NCI-H2107 (cell line): ENCODE measurements at places on chromosomes 7 and 10.

GRCh38 chr7:116429986-116430619 is 69.4 kb upstream of the CAV2 start:
- DNase-seq, result no peak

- peak; percentile 26 for DNase-seq
Observed at GRCh38 chr10:104120903-104121484, 977 bp upstream of the SFR1 start.

- DNase-seq, result no peak
Observed at GRCh38 chr7:19397911-19398310, 252.7 kb upstream of the FERD3L start.

- no peak for DNase-seq
Observed at GRCh38 chr7:31014826-31015225, 37.3 kb upstream of the ADCYAP1R1 start.

DNA sequence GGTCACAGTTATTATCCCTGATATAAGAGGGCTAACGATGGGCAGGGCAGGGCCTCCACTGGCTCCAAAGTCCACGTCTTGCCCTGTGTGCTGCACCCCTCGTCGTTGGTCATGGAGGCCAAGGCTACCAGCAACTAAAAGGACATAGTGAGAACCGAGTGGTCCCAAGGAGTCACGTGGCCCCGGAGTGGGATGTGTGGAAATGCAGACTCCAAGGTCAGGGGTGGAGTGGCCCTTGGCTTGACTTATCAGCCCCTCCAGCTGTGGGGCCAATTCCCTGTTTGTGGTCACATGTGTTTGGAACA is 30.7 kb downstream of the BTBD16 start:
- DNase-seq, result no peak

DNA sequence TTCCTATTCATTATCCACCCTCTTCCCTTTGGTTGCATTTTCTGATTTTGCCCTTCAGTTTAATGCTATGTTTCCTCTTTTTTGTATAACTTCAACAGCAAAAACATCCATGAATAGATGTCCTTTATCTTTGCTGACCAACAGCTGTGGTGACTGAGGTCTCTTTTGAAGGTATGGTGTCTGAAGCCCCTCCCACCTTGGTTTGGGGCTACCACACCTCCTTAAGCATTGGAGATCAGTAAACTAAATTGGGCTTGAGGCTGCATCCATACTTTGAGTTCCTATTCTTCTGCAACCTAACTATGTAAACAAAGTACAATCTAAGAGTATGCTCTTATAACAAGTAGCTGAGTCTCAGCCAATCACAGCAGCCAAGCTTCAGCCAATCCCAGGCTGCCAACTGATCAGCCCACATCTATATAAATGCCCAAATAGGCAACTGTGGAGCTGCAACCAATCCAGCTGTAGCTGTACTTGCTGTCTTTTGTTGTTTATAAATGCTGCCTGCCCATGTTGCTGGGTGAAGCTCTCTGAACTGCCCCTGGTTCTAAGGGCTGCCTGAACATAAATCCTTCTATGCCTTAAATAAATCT is 69.4 kb upstream of the PDLIM1 start:
- no peak for DNase-seq

- DNase-seq, result no peak
Observed at GRCh38 chr10:47030191-47030703, 119.0 kb downstream of the PTPN20 start.

- DNase-seq, result no peak
Observed at GRCh38 chr7:75625868-75626267, 112.9 kb downstream of the HIP1 start.

DNA sequence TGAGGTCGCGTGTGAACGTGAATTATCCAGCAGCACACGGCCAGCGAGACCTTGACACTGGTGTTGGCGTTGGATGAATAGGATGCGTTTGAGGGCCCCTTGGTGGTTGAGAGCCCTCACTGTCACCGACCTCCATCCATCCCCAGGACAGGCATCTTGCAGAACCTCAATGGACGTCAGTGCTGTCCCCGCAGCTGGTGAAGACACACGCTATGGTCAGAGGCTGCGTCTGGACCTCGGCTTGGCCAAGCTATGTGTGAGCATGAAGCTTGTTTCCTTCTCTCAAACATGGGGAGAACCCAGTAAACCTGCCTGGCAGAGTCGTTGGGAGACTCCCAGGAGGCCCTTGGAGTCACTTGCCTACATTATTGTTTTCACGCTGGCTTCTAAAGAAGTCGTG is 229.2 kb downstream of the ADARB2 start:
- DNase-seq, result no peak

GRCh38 chr7:452791-453455 is 66.7 kb downstream of the PDGFA start:
- no peak for DNase-seq

- DNase-seq, result no peak
Observed at GRCh38 chr7:27235387-27236311, 7.0 kb upstream of the EVX1 start.

GRCh38 chr10:73590881-73591799 is at the start of gene USP54:
TSS of gene USP54 (minus strand) at chr10:73591342. CDS start at chr10:73575658, 15,684 bp downstream.
- no peak for DNase-seq

- DNase-seq, result no peak
Observed at GRCh38 chr7:132106491-132106890, 469.8 kb downstream of the PLXNA4 start.

DNA sequence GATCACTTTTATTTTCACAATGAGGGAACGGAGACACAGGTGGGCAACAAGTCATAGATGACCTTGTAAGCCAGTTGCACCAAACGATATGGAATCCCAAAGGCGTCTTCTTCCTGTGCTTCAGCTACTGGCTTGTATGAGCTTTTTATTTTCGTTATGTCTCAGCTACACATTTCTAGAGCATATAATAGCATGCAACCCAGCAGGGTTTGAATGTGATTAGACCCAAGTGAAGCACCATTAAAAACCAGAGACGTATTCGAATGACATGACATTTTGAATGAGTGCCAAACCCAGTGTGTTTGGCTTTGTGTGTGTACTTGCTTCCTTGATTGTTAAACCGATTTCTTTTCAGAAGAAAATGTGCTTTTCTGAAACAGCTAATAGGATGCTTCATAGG is 963.2 kb upstream of the CELF2 start:
- DNase-seq, result no peak
